ENCODE measurements at places on chromosomes 13 and 19.

- no peak for DNase-seq
Measured at GRCh38 chr19:33194886-33195644, 935 bp downstream of the LRP3 start.

GRCh38 chr13:31859571-31859970 is 120.2 kb downstream of the RXFP2 start:
- DNase-seq, result no peak

DNA sequence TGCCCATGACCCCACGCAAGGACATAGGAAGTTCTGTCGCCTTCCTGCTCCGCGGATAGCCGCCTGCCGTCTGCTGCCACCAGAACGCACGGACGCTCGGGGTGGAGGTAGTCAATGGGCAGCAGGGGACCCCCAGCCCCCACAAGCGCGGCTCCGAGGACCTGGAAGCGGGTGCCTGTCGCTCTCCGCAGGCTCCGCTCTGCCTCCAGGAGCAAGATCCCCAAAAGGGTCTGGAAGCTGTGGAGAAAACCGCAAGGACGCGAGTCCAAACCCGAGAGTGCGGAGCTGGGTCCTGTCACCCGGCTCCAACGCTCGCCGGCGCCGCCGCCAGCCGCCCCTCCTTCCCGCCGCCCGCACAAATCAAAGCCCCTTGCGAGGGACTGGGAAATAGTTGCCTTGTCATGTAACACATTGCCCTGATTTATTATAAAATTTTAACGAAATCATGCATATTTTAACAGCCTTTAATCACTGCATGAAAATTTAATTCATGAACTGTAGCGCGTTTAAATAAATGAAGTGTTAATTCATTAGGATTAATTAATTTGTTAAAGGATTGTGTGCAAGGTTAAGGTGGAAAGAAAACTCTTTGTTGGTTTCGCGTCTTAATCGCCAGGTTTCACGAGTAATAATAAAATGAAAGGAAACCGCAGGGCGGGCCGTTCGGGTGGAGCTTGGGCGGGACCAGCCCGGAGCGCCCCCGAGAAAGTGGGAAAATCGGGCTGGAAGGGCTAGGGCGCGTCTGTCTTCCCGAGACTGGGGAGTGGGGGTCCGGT is 5.5 kb upstream of the POU4F1 start:
- no peak for DNase-seq

DNA sequence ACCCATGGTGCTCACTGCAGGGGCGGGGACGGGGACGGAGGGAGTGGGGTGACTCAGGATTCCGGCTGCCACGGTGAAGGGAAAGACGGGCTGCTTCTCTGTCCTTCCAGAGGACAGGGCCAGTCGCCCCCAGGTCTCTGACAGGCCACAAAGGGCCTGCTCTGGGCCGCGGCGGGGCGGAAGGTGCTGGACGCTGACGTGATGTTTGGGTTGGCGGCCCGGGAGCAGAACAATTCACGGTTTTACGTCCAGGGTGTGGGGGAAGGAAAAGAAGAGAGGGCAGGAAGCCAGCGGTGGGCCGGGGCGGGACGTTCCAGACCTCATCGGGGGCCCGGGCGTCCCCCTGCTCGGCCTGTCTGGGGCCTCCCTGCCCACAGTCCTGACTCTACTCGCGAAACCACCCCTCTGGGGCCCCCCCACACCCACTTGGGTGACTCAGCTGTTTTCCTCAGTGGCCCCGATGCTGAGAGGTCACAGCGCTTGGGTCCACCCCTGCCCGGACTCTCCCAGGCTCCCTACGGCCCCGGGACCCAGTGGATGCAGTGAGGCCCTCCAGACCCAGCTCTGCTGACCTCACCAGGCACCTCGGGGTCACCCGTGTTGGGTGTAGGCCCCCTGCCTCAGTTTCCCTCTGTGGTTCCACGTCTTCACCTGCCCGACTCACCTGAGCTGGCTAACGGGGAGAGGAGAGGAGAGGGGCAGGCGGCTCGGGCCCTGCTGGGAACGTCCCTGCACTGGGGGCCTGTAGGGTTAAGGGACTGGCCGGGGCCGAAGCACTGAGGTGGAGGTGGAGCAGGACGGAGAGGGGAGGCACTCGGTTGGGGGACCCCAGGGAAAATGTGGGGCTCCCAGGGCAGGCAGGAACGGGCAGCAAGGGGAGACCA is 29.2 kb downstream of the PIP5K1C start:
- no peak for DNase-seq

DNA sequence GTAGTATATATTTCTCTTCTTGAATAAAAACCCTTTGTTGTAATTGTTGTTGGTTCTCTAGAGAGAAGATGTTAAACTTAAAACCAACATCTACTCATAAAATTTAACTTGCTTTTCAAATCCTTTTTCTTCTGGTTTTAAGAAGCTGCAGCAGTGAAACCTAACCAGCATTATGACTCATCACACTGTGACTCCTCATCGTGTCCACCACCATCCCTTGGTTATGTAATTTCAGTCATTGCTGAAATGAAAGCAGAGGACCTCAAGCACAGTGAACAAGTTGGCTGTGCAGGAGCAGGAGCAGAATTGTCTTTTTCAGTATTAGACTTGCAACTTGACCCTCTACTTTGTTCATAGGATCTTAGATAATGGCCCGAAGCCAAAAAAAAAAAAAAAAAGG is 64.9 kb upstream of the HTR2A start:
- DNase-seq, result peak; percentile 66

DNA sequence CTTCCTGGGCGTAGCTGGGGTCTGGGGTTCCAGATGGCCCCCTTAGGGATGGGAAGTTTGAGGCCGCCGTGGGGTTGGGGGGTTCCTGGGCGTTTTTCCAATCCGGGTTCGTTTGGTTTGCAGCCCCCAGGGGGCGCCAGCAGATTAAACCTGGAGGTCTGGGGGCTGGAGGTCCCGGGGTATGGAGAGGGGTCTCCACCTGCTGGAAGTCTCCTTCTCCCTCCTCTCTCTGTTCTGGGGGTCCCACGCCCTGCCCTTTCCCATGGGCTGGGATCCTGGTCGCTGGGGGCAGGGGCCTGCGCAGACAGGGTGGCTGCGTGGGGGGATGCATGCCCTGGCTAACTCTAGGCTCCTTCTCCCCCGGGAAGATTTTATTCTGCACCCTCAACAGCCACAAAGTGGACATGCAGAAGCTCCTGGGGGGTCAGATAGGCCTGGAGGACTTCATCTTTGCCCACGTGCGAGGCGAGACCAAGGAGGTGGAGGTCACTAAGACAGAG is 899 bp downstream of the GIPC3 start:
- DNase-seq, result no peak

GRCh38 chr19:51103926-51104341 is 4.3 kb downstream of the CTU1 start:
- no peak for DNase-seq

DNA sequence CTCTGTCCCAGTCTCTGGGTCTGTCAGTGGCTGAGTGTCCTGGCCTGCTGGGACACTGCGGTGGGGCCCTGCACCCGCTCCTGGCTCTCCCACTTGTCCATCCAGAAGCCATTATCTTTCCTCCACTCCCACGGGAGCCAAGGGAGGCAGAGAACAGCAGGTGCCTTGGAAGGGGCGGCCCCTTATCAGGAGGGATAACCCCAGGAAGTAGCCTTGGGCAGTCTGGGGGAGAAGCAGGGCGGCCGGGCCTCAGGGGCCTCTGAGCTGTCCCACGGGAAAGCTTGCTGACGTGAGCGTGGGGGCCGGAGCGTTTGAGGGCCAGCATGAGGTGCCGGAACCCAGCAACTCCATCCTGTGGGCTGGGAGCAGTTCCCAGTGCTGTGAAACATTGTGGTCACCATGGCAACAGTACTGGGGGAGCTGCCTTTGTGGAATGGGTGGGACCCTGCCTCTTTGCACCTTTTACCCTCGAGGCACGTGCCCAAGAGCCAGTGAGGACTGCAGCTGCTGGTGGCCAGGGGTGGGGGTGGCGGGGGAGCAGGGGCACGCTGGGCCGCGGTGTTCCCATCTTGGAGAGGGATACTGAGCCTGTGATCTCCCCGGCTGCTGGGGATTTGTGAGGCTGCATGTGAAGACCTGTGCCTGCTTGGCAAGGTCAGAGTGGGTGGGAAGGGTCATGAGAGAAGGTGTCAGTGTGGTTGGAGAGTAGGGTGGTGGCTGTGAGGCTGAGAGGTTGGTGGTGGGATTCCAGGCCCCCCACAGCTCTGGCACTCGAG is 20.9 kb downstream of the KLHL26 start:
- peak; percentile 98 for DNase-seq

GRCh38 chr13:112687836-112688559 is 1.8 kb upstream of the ATP11A start:
- DNase-seq, result no peak

GRCh38 chr13:44972956-44973581 is 16.2 kb downstream of the NUFIP1 start:
- no peak for DNase-seq

GRCh38 chr13:27055526-27055925 is 116.1 kb downstream of the USP12 start:
- no peak for DNase-seq

DNA sequence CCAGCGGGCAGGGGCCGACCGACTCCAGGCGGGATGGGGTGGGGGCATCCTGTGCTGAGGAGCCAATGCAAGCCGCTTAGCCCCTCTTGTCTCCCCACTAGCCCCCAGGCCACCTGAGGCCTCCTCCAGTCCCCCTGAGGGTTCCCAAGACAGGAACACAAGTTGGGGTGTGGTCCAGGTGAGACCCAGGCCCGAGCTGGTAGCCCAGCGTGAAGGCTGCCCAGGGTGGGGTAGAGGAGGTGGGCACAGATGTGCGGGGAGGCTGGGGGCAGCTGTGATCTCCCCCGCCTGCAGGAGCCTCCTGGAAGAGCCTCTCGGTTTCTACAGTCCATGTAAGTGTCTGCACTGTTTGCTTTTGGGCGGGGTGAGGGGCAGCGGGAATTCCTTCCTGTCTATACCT is 10.4 kb downstream of the TLE6 start:
- no peak for DNase-seq

- DNase-seq, result no peak
Measured at GRCh38 chr13:108212886-108213285, 2.5 kb downstream of the LIG4 start.

- DNase-seq, result no peak
Measured at GRCh38 chr13:97723655-97724054, 229.8 kb upstream of the IPO5 start.

Measured in NCI-H226 (cell line).